Upper lobe of left lung (tissue), 6 donors: ENCODE measurements at places on chromosomes 6 and 20.

- DNase-seq, result no peak
Measured at GRCh38 chr6:45054610-45055009, 273.5 kb upstream of the RUNX2 start.

DNA sequence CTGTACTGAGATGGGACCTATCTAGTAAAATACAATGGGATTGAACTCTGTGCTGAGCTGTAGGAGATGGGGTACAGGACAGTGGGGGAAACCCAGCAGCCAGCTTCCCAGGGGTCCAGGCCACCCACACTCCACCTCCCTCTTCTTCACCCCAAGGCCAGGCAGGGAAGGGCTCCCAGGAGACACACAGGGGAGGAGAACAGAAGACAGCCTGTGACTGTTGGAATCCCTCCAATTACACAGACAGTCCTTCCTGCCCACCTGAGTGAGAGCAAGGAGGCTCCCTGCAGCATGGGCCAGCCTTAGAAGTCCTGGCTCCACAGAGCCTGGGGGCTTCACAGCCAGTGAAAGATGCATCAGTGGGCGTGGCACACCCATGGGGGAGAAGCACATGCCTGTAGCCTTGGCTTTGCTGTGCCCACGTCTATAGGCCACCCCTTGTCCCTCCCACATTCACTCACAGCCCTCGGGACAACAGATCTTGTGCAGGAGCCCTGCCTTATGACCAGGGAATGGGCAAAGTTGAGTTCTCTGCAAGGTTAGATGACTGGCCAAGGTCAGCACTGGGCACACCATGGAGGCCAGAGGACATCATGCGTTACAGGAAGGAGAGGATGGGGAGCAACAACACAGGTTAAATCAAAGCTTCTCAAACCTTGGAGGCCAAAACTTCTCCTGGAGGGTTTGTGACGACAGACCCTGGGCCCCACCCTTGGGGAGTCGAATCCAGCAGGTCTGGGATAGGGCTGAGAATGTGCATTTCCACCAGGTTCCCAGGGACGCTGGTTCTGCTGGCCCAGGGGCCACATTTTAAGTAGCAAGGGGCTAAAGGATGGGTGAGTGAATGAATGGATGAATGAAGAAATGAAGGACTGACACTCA lies 12.3 kb upstream of the CST7 start:
- DNase-seq, result no peak

- DNase-seq, result no peak
Measured at GRCh38 chr6:35042031-35042815, 98.9 kb downstream of the TCP11 start.

DNA sequence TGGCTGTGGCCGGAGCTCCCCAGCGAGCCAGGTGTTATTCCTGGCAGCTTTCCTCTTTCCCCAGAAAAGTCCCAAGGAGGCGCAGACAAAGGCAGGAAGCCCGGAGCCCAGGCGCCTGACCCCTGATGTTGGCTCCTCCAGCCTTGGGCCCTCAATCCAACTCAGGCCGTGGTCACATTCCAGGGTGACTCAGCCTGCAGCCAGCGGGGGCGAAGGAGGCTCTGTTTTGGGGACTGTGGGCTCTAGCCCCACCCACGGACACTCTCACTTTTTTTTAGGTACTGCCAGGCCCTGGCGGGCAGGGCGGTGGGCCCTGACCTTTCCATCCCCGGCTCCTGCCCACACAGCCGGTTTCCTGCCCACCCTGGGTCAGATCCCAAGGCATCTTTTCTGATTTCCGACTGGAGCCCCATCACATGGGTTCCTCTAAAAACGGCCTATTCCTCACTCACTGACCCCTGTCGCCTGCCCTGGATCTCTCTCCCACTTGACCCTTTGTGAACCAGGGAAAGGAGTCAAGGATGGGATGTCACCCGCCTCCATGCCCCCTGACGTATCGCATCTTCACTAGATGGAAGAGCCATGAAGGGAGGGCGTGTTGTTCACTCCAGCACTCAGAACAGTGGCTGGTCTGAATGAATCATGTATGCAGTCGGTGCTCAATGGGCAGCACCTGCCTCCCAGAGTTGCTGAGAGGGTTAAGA lies 5.5 kb downstream of the PTGIS start:
- DNase-seq, result peak; percentile 40

GRCh38 chr6:159108426-159108985 lies 60.7 kb upstream of the FNDC1 start:
- DNase-seq, result peak; percentile 8

- DNase-seq, result no peak
Measured at GRCh38 chr6:10458287-10458686, 43.4 kb upstream of the TFAP2A start.

DNA sequence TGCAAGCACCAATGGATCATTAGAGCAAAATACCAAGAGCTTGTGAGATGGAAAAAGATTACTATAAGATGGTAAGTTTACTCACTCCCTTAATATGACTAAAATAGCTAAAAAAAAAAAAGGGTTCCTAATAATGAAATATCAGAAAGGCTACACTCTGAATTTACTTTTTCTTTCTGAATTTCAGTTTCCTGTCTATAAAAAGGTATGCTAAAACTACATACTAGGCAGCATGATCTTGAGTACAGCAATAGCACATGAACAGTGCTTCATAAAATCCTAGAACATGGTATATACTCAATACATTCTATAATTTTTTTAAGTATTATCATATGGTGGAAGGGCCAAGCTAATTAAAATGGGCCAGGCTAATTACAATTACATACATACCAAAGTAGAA lies 24.0 kb upstream of the FAM135A start:
- no peak for DNase-seq

GRCh38 chr6:170139531-170139930 lies 151.3 kb downstream of the DLL1 start:
- DNase-seq, result peak; percentile 18

DNA sequence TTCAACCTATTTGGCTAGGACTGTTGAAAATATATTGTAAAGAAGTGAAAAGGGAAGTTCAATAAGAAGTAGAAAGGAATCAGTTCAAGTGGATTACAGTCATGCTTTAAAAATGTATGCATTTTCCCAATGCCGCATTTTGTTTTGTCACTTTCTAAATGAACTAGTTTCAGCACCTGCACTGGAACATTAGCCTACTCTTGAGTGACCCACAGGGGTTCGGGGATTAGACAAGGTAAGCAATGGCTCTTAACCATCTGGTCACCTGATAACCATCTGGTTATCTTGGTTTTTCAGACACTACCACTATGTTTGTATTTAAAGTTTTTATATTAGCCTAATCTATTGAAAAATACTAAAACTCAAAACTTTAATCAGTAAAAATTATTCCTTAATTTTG lies 97.6 kb downstream of the CD164 start:
- no peak for DNase-seq

DNA sequence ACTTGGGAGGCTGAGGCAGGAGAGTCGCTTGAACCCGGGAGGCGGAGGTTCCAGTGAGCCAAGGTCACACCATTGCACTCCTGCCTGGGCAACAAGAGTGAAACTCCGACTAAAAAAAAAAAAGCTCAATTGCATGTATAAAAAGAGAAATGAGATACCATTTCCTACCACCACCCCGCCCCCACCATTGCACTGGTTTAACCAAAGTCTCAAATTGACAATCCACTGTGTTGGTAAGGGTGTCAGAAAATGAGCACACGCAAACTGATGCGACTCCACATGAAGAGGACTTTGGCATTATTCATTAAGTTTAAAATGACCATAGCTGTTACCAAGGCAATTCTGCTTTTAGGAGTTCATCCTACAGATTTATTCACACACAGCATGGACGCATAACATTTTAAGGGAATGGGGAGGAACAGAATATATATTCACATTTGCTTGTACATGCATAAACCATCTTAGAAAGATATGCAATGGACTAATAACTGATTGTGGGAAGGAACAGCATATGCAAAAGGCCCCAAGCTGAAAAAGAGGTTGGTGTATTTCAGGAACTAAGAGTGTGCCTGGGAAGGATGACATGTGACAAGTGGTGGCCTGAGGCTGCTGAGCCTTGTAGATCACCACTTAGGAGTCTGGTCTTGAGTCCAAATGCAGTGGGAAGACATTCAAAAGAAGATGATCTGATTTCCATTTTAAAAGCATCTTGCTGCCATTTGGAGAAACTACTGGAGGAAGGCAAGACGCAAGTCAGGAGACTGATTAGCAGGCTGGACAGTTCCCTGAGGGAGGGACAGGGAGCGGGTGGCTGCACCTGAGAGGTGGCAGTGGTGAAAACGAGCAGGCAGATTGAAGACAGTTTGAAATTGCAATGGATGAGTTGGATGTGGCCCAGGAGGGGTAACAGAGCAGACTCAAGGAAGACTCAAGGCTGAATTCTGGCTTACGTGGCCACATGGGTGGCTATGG lies 37.2 kb upstream of the PTPN1 start:
- DNase-seq, result no peak
